MV-4-11 (cell line): ENCODE measurements at places on chromosomes 4 and X.

GRCh38 chr4:116639070-116639577, 446.3 kb downstream of the TRAM1L1 start:
- DNase-seq: no peak

GRCh38 chrX:2840961-2841360, 12.2 kb downstream of the GYG2 start:
- DNase-seq: no peak

- DNase-seq: no peak
Observed at GRCh38 chr4:43339435-43339834, 446.9 kb downstream of the GRXCR1 start.

DNA sequence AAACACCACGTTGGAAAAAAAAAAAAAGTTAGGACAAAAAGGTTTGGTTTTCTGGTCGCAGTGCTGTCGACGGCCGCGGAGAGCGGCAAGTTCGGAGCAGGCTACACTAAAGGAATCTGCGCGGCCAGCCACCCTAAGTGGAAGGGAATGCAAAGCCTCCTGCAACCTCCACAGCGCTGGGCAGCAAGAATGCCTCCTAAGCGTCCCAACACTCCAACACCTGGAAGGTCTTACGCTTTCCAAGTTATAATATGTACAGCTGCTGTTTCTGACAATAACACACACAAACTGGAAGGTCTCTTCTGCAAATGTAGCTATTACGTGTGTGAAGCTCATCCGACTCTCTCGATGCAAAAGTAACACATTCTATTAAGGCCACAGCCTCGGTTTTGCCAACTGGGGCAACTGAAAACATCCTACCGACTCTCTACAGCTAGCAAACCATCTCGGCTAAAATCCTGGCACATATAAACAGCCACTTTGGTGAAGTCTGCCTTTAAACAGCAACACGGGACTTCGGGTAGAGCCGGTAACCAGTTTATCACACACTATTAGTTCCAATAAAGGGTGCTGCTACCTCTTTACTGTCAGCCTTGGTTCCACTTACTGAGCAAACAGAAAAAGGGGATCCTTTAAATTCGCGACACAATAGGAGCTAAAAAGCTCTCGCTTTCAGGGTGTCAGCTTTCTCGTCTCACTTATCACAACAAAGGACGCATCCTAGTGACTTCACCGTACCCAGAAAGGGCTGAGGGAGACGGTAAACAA, 895 bp downstream of the SMIM14 start:
- no peak for DNase-seq

DNA sequence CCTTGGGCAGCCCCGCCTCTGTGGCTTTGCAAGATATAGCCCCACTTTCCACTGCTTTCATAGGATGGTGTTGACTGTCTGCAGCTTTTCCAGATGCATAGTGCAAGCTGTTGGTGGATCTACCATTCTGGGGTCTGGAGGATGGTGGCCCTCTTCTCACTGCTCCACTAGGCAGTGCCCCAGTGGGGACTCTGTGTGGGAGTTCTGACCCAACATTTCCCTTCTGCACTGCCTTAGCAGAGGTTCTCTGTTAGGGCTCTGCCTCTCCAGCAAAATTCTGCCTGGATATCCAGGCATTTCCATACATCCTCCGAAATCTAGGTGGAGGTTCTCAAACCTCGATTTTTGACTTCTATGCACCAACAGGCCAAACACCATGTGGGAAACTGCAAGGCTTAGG, 153.7 kb downstream of the TBCK start:
- no peak for DNase-seq

GRCh38 chrX:111728096-111728495, 47.1 kb downstream of the ALG13 start:
- DNase-seq: no peak

DNA sequence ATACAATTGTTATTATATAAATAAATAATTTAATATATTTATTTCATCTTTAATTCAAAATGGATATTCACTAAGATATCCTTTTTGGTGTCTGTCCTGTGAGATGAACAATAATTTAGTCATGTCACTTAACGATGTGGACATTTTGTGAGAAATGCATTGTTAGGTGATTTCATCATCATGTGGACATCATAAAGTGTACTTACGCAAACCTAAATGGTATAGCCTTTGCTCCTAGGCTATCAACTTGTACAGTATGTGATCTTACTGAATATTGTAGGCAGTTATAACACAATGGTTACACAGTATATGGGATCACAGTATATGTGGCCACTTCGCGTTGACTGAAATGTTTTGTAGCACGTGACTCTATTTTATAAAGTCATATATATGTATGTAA, 20.2 kb upstream of the CHRNA9 start:
- no peak for DNase-seq

- DNase-seq: no peak
Observed at GRCh38 chr4:173448608-173449379, 49.9 kb upstream of the SCRG1 start.

DNA sequence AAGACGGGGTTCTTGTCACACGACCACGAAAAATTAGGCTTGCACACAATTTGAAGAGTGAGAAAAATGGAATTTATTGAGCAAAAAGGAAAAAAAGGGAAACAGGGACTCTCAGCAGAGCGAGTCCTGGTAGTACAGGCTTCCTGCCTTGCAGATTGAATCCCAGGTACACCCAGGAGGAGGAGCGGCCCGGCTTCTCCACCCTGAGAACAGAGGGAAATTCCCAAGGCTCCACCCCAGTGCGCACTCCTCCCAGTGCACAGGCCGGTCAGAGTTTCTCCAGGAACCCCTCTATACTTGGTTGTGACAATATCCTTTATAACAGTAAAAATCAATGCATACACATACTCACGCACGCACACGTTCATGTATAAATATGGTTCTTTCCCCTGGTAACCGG, 22.0 kb downstream of the SLC4A4 start:
- DNase-seq: no peak

- DNase-seq: no peak
Observed at GRCh38 chrX:108211301-108211700, 119.7 kb downstream of the ATG4A start.

DNA sequence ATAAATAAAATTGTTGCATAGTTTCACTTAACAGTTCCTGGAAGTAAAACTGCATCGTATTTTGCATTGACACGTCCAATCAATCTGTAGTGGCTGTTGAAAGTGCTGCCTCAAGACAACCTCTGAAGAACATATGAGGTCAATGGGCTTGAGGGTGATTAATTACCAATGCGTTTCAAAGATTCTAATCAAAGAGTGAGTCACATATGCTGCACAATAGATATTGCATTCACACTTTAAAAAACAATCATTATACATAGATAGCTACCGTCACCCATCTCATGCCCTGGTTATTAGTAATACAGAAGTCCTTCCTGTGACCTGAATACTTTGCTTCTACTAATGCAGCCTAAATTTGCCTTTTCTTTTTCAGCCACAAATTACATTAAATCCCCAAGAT, 743.3 kb upstream of the SLIT2 start:
- no peak for DNase-seq

DNA sequence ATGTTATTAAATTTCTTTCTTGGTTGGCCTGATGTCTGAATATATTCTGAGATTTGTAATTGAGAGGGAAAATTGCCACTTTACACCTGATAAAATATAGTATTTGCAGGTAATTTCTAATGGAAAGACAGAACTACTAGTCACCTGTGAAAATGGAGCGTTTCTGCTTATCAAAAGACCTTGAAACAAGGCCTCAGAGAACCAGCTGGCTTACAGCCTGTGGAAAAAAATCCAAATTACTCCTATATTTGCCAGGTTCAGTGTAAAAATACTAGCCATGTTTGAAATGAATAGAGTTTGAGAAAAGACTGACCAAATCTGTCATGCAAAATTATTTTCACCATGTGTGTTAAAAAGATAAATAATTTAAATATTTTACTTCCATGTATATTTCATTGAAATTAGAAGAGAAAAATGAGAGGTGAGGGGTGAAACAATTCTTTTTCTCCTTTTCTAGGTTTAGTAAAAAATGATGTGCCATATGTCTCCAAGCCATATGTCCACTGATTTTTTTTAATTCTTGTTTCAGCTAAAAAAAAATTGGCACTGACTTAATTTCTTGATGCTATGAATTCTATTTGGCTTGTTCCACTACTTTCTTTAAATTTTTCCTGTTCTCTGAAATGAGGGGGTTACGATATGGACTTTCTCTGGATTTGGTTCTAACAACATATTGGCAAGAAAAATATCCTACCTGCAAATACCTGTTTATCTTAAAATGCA, 464.9 kb downstream of the GRXCR1 start:
- no peak for DNase-seq

DNA sequence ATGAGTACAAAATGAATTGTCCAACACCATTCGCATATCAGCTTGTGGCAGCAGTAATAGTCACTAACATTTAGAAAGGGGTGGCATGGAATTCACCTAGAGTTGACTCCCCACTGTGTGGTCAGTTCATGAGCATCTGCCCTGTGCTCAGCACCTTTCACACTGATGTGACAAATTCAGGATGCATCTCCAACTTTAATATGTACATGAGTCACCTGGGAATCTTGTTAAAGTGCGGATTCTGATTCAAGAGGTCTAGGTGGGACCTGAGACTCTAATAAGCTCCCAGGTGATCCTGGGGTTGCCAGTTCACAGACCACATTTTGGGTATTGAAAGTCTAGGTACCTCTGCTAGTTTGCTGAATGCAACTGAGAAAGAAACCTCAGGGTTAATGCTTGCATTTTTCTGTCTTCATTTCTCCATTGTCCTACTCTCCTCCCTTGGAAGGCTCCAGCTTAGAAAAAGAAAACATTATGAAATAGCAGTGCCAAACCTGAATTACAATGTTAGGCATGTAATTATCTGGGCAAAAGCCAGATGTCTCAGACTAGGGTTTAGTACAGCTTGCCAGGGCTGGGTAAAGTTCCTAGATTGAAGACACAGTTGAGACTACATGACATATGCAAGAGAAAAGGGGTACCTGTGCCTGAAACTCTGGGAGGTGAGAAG, 32.7 kb downstream of the TMSB4X start:
- DNase-seq: no peak
